ENCODE measurements at places on chromosomes 7 and 10. TPM values are rescaled to one million over a fixed set of nuclear protein-coding genes. Genes with fewer than 3 reads are reported as not detected.

The ATRNL1 gene
- total RNA-seq, result 5.3 TPM

The TLX1 gene
- total RNA-seq, result 0.60 TPM

The NUP42 gene
- 14.4 TPM for total RNA-seq

The GAD2 gene
- total RNA-seq, result not detected

The C10orf62 gene
- total RNA-seq, result 1.2 TPM

The CLDN4 gene
- 1.2 TPM for total RNA-seq

The KCND2 gene
- not detected for total RNA-seq

DNA sequence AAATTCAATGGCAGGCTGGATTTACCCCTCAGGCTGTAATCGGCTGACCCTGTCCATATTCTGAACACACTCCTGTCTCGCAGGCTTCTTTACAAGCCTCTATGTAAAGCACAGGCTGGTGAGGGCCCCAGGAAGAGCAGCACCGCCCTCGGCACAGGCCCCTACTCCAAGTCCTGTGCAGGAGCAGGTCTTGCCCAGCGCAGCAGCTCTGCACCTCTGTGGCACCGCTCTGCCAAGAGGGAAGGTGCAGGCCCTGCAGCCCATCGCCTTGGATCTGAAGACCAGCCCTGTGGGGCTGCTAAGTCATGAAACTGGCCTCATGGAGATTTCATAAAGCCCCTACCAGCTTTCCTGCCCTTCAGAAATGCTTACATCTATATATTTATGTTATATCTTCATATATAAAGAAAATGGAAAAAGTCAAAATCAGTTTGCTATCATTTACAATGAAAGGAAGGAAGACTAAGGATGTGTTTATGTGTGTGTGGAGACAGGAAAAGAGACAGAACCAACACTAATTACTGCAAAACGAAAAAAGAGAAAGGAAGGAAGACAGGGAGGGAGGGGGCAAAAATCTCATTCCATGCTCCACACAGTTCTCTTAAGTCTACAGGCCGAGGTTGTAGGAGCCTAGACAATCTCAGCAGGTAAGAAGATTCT lies 9.6 kb downstream of the TMEM176B start:
- H3K4me3 ChIP-seq, result no peak overlapping the region
- H3K4me1 ChIP-seq, result peaks cover 6% of the 10 kb centered on the region
- peaks cover 46% of the 10 kb centered on the region for H3K36me3 ChIP-seq

DNA sequence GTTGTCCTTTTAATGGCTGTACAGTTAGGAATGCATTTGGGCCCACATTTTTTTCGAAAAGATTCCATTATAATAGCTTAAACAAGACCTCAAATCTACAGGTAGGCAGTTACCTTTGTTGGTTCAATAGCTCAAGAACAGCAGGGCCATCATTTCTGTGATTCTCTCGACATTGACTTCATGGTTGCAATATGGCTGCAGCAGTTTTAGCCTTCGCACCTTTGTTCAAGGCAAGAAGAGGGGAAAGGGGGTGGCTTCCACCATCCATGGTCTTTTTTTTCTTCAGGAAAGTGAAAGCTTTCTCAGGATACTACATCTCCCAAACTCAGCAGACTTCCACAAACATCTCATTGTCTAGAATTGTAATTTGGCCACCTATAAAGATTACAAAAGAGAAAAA lies 2.2 kb upstream of the KBTBD2 start:
- peaks cover 19% of the 10 kb centered on the region for H3K4me1 ChIP-seq
- H3K4me3 ChIP-seq, result no peak overlapping the region
- no peak overlapping the region for H3K27ac ChIP-seq
- no peak for DNase-seq
- H3K27me3 ChIP-seq, result no peaks in the 10 kb centered on the region

GRCh38 chr10:31602541-31603234 lies 283.7 kb downstream of the ZEB1 start:
- H3K36me3 ChIP-seq, result no peaks in the 10 kb centered on the region
- peak overlapping the region; percentile 53 for H3K27ac ChIP-seq
- H3K27me3 ChIP-seq, result no peaks in the 10 kb centered on the region
- peaks cover 3% of the 10 kb centered on the region for H3K4me1 ChIP-seq

DNA sequence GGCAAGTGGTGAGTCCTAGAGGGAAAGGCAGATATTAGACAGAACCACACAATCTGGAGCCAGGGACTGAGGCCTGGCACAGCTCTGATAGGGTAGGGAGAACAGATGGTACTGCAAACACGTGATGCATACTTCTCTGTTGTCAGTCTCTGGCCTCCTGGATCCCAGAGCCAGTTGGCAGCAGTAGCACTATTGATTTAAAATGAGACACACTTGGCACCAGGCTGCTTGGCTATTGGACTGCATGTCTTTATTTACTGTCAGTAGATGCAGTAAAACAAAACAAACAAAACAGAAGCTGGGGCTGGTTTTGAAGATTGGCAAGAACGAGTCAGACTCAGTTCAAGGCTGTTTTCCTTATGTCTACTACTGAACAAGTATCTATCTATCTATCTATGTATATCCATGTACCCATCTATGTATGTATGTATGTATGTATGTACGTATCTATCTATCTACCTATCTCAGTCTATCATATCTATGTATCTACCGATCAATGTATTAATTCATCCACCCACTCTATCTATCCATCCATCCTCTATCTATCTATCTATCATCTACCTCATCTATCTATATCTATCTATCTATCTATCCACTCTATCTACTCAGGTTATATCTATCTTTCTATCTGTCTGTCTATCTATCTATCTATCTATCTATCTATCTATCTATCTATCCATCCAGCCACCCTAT lies 23.4 kb upstream of the MGAM2 start:
- H3K27me3 ChIP-seq, result no peaks in the 10 kb centered on the region
- peak overlapping the region; percentile 44 for H3K27ac ChIP-seq
- H3K4me1 ChIP-seq, result no peaks in the 10 kb centered on the region
- DNase-seq, result peak; percentile 79

DNA sequence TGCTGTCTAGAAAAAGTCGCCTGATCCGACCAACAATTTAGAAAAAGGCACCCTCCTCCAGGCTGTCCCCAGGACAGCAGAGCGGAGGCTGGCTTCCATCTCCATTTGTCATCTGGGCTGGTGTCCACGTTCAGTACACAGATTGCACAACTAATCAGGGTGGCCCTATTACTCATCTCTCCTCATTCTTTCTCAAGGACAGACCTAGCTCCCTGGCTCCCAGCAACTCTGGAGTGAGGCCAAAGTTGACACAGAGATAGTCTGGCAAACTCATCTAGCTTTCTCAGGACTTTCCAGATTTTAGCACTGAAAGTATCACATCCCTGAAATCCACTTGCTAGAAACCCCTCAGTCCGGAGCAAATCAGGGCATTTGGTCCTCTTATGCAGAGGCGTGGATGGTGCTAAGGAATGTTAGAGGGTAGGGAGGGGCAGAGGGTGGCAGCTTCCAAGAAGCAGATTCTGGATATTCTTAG lies 75.1 kb downstream of the DNAH11 start:
- peak; percentile 81 for DNase-seq
- H3K27ac ChIP-seq, result no peak overlapping the region
- H3K36me3 ChIP-seq, result no peaks in the 10 kb centered on the region
- H3K27me3 ChIP-seq, result no peaks in the 10 kb centered on the region
- no peak overlapping the region for H3K4me3 ChIP-seq

- H3K4me1 ChIP-seq, result no peaks in the 10 kb centered on the region
- H3K36me3 ChIP-seq, result no peaks in the 10 kb centered on the region
- no peak for DNase-seq
- no peak overlapping the region for H3K27ac ChIP-seq
Measured at GRCh38 chr10:35320341-35320740, 16.0 kb upstream of the CCNY start.

DNA sequence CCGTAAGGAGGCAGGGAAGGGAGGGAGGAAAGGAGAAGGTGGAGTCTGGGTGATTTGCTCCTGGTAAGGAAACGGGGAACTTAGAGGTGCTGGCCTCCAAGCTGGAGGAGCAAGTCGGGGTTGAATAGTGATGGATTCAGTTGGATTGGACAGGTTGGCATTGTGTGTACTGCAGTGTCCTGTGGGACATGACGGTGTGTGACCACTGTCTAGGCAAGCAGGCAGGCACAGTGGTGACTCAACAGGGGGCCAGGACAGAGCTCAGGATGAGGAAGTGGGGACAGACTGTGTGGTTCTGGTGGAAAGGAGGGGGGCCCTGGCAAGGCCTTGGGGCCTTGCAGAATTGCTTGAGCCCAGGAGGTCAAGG lies 48.8 kb downstream of the COL26A1 start:
- H3K27me3 ChIP-seq, result no peaks in the 10 kb centered on the region
- no peak overlapping the region for H3K27ac ChIP-seq
- no peaks in the 10 kb centered on the region for H3K4me1 ChIP-seq

DNA sequence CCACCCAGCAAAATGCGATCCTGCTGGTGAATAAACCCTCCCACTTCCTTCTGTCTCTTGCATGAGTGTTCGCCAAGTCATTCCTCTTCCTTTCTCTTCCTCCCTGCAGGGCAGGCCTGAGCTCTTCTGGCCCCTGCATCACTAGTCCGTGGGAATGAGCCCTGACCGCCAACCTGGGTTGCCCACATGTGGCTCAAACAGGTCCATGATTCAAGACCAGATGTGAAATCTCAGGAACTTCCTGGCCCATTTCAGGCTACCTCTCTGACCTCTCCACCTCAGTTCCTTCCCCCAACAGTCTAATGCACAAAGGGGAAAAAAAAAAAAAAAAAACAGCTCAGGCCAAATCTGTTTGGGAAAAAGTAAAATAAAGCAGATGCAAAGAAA lies 5.4 kb upstream of the YWHAG start:
- peaks cover 7% of the 10 kb centered on the region for H3K4me1 ChIP-seq
- H3K27me3 ChIP-seq, result no peaks in the 10 kb centered on the region

- H3K4me1 ChIP-seq, result no peaks in the 10 kb centered on the region
- no peak for DNase-seq
- no peaks in the 10 kb centered on the region for H3K36me3 ChIP-seq
- H3K4me3 ChIP-seq, result no peak overlapping the region
- H3K27ac ChIP-seq, result no peak overlapping the region
Measured at GRCh38 chr7:85033263-85033662, 153.6 kb downstream of the SEMA3D start.

DNA sequence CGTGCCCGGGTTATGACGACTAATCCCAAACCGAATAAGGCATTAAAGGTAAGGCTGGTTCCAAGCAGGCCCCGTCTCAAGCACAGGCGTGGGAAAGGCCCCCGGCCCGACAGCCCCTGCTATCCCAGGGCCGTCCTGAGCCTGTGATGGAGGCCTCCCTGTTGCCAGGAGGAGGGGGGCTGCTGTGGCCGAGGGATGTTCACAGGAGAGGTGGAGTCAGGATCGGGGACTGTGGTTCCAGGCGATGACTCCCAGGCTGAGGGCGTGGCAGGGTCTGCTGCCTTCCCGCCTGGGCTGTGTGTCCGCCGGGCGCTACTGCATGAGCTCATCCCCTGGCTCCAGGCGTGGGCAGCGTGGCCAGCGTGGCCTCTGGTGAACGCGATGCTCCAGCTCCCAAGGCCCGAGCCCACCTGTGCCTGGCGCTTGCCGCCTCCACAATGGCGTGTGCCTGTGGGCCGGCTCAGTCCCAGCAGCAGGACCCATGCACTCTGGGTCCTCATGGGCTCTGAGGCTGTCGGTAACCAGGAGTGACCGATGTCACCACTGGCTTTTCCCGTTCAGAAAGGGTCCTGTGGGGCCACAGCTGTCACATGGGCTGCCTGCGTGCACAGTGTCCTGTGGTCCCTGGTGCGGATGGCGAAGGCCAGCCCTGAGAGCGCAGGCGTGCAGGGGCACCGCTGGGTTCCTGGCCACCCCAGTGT lies 8.8 kb downstream of the MAFK start:
- H3K27ac ChIP-seq, result no peak overlapping the region
- no peak overlapping the region for H3K4me3 ChIP-seq
- no peaks in the 10 kb centered on the region for H3K27me3 ChIP-seq
- H3K36me3 ChIP-seq, result no peaks in the 10 kb centered on the region

GRCh38 chr10:71212318-71213126 lies at the start of gene UNC5B:
UNC5B (plus strand) TSS chr10:71212570; CDS start chr10:71212986, 416 bp downstream.
- H3K4me3 ChIP-seq, result peak within 1 kb of the TSS; percentile 50
- H3K4me1 ChIP-seq, result no peaks in the 10 kb centered on the region
- peak; percentile 89 for DNase-seq
- peak within 1 kb of the TSS; percentile 26 for H3K27ac ChIP-seq
- H3K27me3 ChIP-seq, result no peaks in the 10 kb centered on the region

DNA sequence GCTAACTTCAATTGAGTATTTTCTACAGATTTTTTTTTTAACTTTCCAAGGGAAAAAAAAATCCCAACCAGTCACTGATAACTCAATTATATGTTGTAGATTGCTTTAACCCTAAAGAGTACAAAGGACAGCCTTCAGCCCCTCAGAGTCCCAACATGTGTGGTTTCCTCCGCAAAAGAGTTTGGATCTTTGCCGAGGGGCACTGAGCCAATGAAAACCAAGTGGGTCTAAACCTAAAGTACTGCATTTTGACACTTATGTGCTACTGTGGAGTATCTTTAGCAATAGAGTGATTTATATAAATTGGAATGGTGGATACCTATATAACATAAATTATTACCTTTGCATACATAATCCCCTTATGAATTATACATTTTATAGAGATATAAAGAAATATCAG lies 91.5 kb downstream of the SEMA3D start:
- H3K4me3 ChIP-seq, result no peak overlapping the region
- DNase-seq, result no peak
- no peak overlapping the region for H3K27ac ChIP-seq
- no peaks in the 10 kb centered on the region for H3K36me3 ChIP-seq
- H3K4me1 ChIP-seq, result no peaks in the 10 kb centered on the region
- H3K27me3 ChIP-seq, result no peaks in the 10 kb centered on the region

- H3K27me3 ChIP-seq, result no peaks in the 10 kb centered on the region
- DNase-seq, result peak; percentile 12
- H3K4me3 ChIP-seq, result no peak overlapping the region
- H3K27ac ChIP-seq, result no peak overlapping the region
- no peaks in the 10 kb centered on the region for H3K4me1 ChIP-seq
- no peaks in the 10 kb centered on the region for H3K36me3 ChIP-seq
Measured at GRCh38 chr10:98096731-98097130, 37.7 kb upstream of the R3HCC1L start.

DNA sequence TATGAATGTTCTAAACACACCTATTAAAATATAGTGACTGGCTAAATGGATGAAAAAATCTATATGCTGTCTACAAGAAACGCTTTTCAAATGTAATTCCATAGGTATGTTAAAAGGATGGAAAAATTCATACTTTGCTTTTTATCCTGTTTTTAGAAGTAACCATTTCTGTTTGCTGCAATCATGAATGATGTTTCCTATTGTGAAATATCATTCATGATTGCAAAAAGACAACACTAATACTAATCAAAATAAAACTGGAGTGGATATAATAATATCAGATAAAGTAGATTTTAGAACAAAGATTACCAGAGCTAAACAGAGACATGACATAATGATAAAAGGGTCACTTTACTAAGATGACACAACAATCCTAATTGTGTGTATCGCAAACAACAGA lies 138.2 kb downstream of the FANK1 start:
- no peaks in the 10 kb centered on the region for H3K36me3 ChIP-seq
- no peak for DNase-seq
- H3K27me3 ChIP-seq, result no peaks in the 10 kb centered on the region
- no peak overlapping the region for H3K27ac ChIP-seq

DNA sequence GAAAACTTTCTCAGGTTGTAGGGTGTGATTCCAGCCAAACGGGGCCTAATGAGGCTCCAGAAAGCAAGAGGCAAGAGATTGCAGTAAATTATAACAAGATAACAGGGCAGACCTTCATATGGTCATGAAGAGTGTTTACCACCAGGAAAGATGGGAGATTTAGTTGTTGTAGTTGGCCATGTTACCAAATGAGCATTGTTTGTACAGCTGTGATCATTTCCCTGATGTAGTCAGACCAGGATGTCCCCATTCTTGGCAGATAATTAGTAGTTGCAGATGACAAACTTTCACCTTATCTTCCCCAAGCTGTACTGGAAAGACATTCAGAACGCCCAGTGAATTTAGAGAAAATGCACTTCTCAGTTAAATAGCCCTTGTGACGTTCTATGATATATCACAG lies 630.8 kb downstream of the ANKRD7 start:
- H3K4me1 ChIP-seq, result no peaks in the 10 kb centered on the region
- no peaks in the 10 kb centered on the region for H3K36me3 ChIP-seq
- H3K27ac ChIP-seq, result no peak overlapping the region
- no peak overlapping the region for H3K4me3 ChIP-seq
- DNase-seq, result no peak
- H3K27me3 ChIP-seq, result no peaks in the 10 kb centered on the region
